ENCODE measurements at places on chromosomes 6 and 20. TPM values are rescaled to one million over a fixed set of nuclear protein-coding genes. Genes with fewer than 3 reads are reported as not detected.

DNA sequence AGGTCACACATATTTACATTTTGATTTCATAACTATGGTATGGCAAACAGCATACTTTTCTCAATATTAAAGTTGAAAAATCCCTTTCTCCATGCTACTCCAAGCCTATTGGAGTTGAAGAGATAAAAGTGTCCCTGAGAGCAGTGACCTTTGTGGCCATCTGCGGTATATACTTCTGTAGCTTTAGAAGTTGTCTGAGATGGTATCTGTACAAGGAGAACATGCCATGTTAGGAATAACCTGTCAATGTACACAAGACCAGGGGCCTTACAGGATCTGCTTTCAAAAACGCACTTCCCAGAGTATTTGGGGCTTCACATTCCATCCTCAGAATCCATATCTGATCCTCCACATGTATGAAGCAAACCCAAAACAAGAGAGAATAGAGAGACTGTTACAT, 226.7 kb downstream of the MEI4 start:
- H3K27me3 ChIP-seq: no peaks in the 10 kb centered on the region
- H3K4me3 ChIP-seq: no peak overlapping the region
- DNase-seq: no peak

GRCh38 chr20:22929661-22930060, 105.5 kb upstream of the SSTR4 start:
- H3K36me3 ChIP-seq: no peaks in the 10 kb centered on the region
- peaks cover 57% of the 10 kb centered on the region for H3K27me3 ChIP-seq
- H3K4me1 ChIP-seq: no peaks in the 10 kb centered on the region
- no peak overlapping the region for H3K27ac ChIP-seq
- no peak overlapping the region for H3K4me3 ChIP-seq
- DNase-seq: no peak

DNA sequence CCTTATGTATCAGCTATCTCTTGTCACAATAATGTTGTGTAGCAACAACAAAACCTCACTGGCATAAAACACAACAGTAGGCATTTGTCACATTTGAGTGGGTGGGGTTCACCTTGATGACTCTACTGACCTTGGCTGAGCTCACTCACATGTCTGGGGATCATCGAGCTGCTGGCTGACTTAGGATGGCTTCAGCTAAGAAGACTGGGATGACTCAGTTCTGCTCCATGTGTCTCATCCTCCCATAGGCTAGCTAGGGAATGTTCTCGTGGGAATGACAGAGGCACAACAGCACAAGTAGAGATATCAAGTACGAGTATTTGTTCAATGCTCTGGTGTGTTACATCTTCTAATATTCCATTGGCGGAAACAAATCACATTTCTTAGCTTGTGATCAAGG, 167.9 kb downstream of the PLCB1 start:
- H3K27me3 ChIP-seq: no peaks in the 10 kb centered on the region
- DNase-seq: no peak
- H3K27ac ChIP-seq: no peak overlapping the region
- H3K4me3 ChIP-seq: no peak overlapping the region
- no peaks in the 10 kb centered on the region for H3K4me1 ChIP-seq

DNA sequence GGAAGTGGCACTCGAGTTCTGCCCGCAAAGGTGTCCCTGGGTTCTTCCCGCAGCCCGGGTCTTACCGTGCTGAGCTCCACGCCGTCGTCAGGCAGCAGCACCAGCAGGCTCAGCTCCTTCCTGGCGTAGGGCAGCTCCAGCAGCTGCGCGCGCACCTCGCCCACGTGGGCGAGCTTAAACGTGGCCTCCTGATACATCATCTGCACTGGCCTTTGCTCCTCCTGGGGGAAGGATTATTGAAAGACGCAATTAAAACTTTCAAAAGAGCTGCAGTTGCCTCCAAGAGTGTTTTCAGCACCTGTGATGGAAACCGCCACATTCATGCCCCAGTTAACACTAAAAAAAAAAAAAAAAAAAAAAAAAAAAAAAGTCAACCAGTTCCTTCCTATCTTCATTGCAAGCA, 11.3 kb downstream of the SERPINB9 start:
- no peaks in the 10 kb centered on the region for H3K36me3 ChIP-seq
- DNase-seq: no peak
- H3K27ac ChIP-seq: no peak overlapping the region
- no peaks in the 10 kb centered on the region for H3K4me1 ChIP-seq

GRCh38 chr6:45947807-45948206, 67.9 kb downstream of the CLIC5 start:
- H3K36me3 ChIP-seq: no peaks in the 10 kb centered on the region
- H3K27ac ChIP-seq: no peak overlapping the region
- no peak for DNase-seq
- no peaks in the 10 kb centered on the region for H3K27me3 ChIP-seq

- H3K4me1 ChIP-seq: no peaks in the 10 kb centered on the region
- H3K27ac ChIP-seq: no peak overlapping the region
- H3K36me3 ChIP-seq: no peaks in the 10 kb centered on the region
- peak; percentile 85 for DNase-seq
These were observed 49.0 kb downstream of the MDGA1 start for GRCh38 chr6:37648465-37649330.

GRCh38 chr6:50716899-50717509, 3.7 kb downstream of the TFAP2D start:
- H3K27ac ChIP-seq: no peak overlapping the region
- H3K4me1 ChIP-seq: no peaks in the 10 kb centered on the region
- peaks cover 38% of the 10 kb centered on the region for H3K27me3 ChIP-seq
- no peak overlapping the region for H3K4me3 ChIP-seq

DNA sequence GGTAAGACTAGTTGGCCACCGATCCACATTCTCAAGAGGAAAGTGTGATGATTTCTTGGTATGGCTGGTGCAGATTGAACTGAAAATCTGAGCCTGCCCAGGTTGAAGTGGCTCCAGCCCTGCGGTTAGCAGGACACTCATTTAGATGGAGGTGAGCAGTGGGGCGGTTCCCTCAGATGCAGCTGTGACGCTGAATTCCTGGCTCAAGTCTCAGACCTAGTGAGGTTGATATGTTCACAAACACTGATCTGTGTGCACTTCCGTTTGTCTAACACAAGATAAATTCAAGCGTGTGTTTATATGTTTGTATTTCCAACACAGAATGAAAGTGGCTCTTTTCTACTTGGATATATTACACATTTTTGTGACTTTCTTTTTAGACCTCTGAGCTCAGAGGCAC, 83.4 kb upstream of the FRMD1 start:
- no peak overlapping the region for H3K4me3 ChIP-seq
- H3K4me1 ChIP-seq: no peaks in the 10 kb centered on the region
- no peak for DNase-seq

DNA sequence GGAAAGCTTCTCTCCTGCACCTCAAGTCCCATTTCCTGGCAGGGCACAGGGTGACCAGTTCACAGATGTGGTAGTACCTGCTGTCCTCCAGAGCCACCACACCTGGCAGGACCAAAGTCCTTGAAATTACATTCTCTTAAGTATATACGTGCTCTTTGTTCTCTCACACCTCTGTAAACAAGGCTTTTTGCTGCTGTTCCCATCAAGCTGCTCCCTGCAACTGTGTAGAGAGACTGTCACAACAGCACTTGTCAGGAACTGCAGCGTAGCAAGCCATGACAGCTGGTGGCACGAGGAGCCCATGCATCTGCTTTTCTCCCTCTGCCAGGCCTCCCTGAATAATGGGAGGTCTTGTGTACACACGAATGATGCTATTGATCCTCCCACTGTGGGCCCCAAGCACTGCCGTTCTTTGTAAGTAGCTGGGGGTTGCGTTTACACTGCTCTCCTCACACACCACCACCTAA, 431.8 kb downstream of the CD83 start:
- no peaks in the 10 kb centered on the region for H3K27me3 ChIP-seq
- no peak overlapping the region for H3K4me3 ChIP-seq
- no peaks in the 10 kb centered on the region for H3K4me1 ChIP-seq
- H3K27ac ChIP-seq: no peak overlapping the region

Gene TPD52L1
- total RNA-seq: 184 TPM

Gene OOEP
- 12.2 TPM for total RNA-seq

Gene KIAA0408
- not detected for total RNA-seq

Gene BANF2
- total RNA-seq: not detected

Gene IL20RA
- 2.5 TPM for total RNA-seq
